Psoas muscle (tissue), 8 donors: ENCODE measurements at places on chromosomes 2 and 18. TPM values are rescaled to one million over a fixed set of nuclear protein-coding genes. Genes with fewer than 3 reads are reported as not detected.

DNA sequence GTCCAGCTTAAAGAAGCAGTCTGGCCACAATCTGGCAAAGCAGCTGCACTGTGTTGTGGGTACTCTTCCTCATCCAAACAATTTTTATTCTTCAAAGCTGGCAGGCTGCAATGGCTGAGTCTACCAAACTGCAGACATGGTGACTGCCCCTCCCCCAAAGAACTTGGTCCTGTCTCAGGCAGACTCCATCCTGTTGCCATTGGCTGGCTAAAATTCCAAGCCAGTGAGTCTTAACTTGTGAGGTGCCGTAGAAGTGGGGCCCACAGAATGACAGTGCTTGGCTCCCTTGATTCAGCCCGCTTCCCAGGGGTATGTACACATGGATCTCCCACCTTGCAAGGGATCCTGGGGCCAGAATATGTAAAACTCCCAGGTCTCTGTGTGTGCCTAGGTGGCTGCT lies 14.5 kb upstream of the NXPH2 start:
- no peak for DNase-seq

DNA sequence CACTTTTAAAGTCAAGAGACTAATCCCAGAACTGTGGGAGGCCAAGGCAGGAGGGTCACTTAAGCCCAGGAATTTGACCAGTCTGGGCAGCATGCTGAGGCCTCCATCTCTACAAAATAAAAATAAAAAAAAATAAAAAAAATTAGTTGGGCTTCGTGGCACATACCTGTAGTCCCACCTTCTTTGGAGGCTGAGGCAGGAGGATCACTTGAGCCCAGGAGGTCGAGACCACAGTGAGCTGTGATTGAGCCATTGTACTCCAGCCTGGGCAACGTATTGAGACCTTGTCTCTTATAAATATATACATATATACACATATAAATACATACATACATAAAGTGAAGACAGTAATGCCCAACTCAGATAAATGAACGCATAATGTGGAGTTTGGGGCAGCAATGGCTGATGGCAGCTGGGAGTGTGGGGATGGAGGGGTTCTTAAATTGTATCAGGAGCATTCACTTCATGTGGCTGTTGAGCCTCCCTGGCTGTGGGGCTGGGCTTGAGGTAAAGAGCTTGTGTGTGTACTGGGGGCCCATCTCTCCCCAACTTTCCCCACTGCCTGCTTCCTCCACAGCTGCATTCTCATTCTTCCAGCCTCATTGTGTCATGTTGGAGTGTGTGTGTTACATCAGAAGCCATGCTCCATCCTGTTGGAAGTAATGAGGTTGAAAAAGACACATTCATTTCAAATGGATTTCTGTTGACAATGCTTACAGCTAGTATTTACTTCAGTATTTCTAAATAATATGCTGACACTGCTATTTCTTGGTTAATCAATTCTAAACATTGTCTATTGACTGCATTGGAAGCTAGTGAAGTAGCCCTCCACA lies 96.5 kb upstream of the HS6ST1 start:
- no peak for DNase-seq

DNA sequence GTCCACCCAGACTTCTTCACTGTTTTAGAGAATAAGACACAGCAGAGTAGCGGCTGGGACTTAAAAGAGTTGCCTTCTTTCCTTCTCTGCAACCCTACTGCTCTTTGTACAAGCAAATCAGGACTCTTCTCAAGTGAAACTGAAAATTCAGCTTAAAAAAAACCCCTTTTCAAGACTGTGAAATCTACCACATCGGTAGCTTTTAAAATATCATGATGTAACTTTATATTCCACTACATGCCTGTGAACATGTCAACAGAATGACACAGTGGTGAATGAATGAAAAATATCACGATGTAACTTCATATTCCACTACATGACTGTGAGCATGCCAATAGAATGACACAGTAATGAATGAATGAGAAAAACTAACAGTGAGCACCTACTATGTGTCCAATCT lies 53.4 kb downstream of the TCF4 start:
- no peak for DNase-seq

RNF181 gene
- total RNA-seq: 84.7 TPM

ZEB2 gene
- total RNA-seq: 48.7 TPM

DNA sequence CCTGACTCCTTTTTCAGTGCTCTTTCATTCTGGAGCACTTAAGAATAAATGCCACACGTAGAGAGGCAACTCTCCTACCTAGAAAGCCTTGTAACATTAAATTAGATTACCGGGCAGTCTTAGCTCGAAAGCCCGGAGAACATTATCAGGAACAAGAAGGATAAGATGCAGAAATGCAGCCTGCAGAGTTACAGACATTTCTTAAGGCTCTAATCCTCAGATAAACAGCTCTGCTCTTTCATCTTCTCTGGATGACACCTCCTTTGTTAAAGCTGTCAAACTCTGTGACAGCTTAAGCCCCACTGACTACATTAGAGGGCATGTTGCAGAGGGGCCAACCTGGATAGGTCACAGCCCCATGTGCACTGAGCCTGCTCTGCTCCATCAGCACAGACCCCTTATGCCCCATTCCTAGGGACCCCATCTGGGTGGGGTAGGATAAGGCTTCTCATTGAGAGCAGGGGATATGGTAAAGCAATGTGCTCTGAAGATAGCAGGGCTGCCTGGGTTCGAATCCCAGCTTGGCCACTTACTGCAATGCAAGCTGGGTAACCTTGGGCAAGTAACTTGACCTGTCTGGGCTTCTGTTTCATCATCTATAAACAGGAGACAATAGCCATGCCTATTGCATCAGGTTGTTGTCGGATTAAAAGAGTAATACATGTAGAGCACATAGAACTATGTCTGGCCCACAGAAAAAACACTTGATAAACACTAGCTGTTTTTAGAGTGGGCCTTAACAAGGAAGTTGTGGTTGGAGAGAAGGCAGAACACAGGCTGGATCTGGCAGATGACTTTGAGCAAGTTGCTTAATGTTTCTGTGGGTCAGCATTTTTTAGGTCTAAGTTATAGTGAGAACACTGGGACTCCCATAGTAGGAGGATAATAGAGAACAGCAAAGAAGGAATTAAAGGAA lies 111.4 kb downstream of the THNSL2 start:
- no peak for DNase-seq

STK17B gene
- total RNA-seq: 5.3 TPM

- no peak for DNase-seq
Observed at GRCh38 chr18:69528435-69528834, 127.7 kb downstream of the DOK6 start.

- DNase-seq: no peak
Observed at GRCh38 chr2:145751629-145752028, 1231.7 kb upstream of the ZEB2 start.

DNA sequence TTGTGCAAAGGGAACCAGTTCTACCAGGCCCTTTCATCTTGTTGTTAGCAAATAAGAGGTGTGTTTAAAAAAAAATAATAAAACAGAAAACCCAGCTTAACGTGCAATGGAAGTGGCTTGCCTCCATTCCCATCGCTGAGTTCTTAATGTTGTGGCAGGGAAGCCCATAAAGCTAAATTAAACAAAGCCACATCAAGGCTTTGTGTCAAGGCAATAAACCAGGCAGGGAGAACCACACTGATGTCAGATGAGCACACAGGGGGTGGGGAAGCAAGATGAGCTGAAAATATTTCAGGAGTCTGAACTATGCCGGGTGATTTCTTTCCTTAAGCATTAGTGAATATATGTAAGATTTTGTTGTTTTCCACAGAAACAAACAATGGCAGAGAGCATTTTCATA lies 73.5 kb downstream of the PHLPP1 start:
- DNase-seq: no peak

- no peak for DNase-seq
Observed at GRCh38 chr2:103669531-103669930, 907.7 kb downstream of the TMEM182 start.

DNA sequence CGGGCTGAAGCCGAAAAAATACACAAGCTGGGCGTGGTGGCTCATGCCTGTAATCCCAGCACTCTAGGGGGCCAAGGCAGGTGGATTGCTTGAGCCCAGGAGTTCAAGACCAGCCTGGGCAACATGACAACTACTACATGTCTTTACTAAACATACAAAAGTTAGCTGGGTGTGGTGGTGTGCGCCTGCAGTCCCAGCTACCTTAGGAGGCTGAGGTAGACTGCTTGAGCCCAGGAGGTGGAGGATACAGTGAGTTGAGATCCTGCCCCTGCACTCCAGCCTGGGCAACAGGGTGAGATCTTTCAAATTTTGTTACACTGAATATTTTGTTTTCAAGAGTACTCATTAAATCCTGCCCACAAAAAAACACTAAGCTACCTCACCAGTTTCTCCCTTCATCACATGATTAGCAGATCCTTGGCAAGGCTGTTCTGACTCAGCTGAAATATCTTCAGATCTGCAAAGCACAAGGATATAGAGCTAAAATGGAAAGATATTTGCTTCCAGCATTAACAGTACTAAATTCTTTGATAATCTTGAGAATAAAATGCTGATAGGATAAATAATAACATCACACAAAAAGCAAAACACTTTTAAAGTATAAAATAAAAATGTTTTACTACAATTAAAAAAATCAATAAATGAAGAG lies 28.2 kb upstream of the MCM6 start:
- no peak for DNase-seq

DNA sequence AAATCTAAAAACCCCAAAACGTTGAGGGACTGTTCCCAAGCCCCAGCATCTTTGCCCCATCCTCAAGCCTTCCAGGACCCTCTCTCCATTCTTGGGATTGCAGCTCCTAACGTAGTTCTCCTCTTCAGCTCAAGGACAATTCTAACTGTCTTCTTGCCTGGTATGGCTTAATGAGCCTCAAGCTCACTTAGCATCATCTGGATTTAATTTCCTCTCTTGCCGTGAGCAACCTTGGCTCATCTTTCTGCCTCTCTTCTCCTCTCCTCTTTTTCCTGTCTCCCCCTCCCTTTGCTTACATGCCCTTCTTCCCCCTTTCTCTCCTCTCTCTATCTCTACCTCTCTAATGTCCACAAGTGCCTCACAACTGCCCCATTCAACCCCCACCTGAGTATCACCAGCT lies 44.2 kb downstream of the TACR1 start:
- DNase-seq: no peak

SERPINB10 gene
- total RNA-seq: not detected

GNAL gene
- 2.9 TPM for total RNA-seq

DNA sequence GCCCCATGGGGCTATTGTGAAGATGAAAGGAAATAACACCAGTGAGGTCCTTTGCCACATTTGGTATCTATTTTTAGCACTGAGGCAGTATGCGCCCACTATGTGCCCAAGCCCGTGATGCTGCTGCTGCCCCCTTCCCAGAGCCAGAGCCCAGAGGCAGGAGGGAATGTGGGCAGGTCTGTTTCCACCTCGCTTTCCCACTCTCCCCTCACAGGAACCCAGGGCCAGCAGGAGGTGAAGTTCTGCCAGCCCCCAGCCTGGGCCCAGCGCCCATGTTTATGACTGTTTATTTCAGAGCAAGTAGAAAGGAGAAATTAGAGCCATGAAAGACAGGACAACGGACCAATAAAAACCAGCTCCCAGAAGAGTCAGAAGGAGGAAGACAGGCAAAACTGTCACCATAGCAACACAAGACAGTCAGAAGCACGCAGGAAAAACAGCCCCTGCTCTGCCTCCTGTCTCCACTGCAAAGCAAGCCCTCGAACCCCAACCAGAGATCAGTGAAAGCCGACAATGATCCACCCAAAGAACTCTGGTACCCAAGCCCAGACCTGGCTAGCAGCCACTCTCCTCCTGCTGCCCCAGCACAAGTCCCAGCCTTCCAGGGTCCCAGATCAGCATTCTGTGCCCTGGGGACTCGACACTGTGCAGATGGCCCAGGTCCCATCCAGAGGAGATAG lies 1.4 kb downstream of the CYRIA start:
- DNase-seq: peak; percentile 53

DNA sequence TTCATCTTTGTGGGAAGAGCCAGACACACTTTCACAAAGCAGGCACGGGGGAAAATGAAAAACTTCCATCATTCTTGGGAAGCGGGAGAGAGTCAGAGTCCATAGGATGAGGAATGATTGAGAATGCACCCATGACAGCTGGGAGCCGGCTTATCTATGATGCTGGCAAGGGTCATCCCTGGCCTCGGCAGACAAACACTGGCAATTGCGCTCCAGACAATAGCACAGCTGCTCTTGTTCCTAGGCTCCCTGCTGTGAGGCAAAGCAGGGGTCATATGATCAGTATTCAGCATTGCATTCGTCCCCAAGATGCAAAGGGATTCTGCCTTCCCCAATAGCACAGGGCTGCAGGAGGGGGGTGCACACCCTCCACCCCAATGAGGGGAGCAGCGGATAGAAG lies 33.0 kb downstream of the CYRIA start:
- no peak for DNase-seq

GLI2 gene
- 2.4 TPM for total RNA-seq

DNA sequence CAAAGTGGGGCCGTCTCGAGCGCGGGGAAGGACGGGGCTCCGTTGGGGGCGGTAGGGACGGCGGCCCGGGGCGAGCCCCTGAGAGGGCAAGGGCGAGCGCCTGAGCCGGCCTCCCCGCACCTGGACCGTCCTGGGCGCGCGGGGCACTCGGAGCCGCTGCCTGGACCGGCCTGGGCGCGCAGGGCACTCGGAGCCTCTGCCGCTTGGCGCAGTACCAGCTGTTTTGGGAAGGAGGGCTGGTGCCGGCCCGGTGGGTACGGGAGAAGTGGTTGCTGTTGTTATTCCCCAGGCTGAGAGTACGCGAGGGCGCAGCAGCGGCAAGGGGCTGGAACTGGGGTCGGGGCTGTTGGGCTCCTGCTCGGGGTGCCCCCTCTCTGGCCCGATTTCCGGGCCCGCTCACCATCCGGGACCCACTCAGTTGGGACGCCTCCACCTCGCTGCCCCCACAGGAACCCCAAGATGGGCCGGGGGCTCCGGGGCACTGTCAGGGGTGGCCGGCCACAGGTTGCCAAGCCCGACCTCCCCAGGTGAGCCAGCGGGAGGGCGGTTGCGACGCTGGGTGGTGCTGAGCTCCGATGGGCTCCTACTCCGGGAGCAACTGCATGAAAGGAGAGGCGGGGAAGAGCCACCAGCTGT lies 579 bp downstream of the ARHGEF4 start:
- no peak for DNase-seq

- DNase-seq: no peak
Observed at GRCh38 chr2:53450923-53451322, 316.7 kb upstream of the CHAC2 start.

GRCh38 chr2:129379411-129379810 lies 600.1 kb upstream of the RAB6C start:
- DNase-seq: no peak

GRCh38 chr2:79981316-79981715 lies 323.2 kb downstream of the LRRTM1 start:
- DNase-seq: no peak

GRCh38 chr2:62151306-62151638 lies 44.6 kb upstream of the B3GNT2 start:
- DNase-seq: no peak

- DNase-seq: peak; percentile 64
Observed at GRCh38 chr18:76405681-76406356, 89.2 kb downstream of the ZNF516 start.

PPP1R1C gene
- total RNA-seq: 1.1 TPM

DNA sequence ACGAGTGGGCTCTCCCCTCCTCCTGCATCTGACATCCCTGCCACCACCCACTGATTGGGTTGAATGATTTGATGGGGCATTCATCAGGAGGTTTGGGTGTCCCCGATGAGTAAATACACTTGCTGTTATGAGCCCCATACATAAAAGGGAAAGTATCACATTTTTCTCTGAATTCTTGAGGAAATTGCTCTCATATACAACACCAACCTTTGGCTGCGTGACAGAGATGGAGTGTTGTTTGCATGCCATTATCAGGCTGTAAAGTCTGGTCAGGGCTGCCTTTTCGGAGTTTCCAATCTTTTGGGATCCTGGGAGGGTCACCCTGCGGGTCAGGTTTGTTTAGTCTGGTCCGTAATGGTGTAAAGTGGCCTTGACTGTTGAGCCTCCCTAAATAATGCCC lies 227.9 kb upstream of the SPRED2 start:
- DNase-seq: no peak

GRCh38 chr2:118689874-118690273 lies 157.6 kb downstream of the EN1 start:
- no peak for DNase-seq
